ENCODE measurements at places on chromosomes 12 and 14. TPM values are rescaled to one million over a fixed set of nuclear protein-coding genes. Genes with fewer than 3 reads are reported as not detected.

Gene ERBB3
- total RNA-seq = 1.1 TPM

Gene LUM
- total RNA-seq = not detected

Gene ACSM4
- not detected for total RNA-seq

Gene TCL1B
- not detected for total RNA-seq

Gene SCN8A
- total RNA-seq = 1.1 TPM

Gene CELA1
- not detected for total RNA-seq

Gene GPRC5D
- not detected for total RNA-seq

Gene A2M
- not detected for total RNA-seq

Gene BBOF1
- total RNA-seq = 2.0 TPM
